ENCODE measurements at places on chromosomes 12 and 14. TPM values are rescaled to one million over a fixed set of nuclear protein-coding genes. Genes with fewer than 3 reads are reported as not detected.

DNA sequence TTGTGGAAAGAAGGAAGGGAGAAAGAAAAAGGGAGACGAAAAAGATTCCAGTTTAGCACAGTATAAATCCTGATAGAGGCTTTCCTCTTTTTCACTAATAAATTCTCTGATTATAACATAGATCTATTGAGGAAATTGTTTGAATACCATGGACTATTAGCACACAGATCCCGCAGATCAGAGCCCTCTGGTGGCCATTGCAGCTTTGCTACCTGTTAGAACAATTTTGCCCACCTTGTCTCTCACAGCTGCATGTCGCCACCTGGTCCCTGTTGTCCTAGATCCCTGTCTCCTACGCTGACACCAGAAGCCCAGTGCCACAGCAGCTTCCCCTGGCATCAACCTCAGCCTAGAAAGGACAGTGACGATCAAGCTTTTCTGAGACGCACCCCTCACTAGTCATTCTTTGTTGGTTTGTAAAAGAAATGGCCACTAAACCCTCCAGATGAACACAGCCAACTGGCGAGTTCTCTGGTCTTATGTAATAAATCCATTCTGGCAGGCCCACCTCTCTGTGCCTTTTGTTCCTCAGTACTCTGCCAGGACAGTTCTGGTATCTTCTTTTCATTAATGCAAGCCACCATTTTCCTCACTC is 9.9 kb downstream of the GPHB5 start:
- DNase-seq: peak; percentile 63

GRCh38 chr14:81033698-81034240 is 78.3 kb downstream of the TSHR start:
- DNase-seq: no peak

DNA sequence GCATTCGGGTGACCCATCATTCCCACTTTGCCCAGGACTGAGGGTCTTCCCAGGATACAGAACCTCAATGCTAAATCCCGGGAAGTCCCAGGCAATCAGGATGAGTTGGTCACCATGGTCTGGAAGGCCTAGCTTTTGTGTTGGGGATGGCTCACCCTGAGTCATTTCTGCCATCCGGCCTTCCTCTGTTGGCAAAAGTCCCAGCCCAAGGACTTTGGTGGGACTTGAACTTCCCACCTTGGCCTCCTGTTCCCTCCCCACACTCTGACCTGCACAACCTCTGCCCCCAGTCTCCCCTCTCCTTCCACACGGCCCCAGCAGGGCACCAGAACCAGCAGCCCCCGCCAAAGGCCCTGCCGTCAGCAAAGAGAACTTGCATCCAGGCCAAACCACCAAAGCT is 24.6 kb upstream of the NCOR2 start:
- no peak for DNase-seq

DNA sequence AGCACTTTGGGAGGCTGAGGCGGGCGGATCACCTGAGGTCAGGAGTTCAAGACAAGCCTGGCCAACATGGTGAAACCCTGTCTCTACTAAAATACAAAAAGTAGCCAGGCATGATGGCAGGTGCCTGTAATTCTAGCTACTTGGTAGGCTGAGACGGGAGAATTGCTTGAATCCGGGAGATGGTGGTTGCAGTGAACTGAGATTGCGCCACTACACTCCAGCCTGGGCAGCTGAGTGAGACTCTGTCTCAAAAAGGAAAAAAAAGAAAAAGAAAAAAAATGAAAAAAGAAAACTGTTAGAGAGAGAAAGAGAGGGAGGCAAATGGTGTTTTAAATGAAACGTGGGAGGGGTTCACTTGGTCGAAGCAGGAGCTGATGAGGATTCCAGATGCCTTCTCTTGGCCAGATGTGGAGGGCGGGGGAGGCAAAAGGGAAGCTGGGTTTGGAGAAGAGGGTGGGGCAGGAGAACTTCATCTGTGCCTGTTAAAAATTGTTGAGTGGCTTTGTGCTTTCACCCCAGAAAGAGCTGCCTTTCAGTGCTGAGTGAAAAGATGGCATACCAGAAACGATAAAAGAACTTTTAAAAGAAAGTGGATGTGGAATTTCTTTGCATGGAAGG is 1.1 kb downstream of the EMP1 start:
- DNase-seq: no peak

DNA sequence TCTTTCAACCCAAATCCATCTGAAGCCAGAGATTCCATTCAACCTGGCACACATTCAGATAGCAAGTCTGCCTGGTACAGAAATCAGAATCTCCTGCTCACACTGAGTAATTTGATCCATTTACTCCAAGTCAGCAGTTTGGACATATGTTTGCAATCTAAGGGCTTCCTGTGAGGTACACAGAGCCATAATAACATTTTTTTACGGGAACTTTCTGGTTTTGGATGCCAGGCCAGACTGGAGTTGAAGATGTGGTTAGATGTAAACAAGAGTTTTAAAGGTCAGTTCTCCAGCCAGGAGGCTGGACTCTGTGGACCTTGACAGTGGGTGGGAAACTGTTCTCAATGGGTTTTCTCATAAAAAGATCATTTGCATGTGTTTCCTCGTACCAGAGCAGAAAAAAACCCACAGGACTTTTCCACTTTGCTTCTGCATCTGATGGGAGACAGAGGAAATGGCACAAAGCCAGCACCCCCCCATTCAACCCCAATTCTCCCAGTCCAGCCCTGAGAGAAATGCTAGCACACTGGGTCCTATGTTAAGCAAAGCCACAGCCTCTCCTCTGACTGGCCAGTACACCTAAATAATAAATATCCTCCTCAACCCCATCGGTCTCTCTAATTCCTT is 17.7 kb upstream of the TSPAN11 start:
- no peak for DNase-seq

DNA sequence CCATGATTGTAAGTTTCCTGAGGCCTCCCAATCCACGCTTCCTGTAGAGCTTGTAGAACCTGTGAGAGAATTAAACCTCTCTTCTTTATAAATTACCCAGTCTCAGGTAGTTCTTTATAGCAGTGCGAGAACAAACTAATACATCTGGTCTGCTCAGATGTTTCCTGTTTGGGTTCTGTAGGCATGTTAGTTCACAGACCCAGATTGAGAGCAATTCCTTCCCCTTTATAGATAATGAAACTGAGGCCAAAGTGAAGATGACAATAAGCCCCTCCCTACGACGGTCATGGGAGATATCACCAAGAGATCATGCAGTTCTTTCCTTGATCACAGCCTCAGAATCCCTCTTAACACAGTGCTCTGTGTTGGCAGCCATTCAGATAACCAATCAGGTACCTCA is 76.5 kb upstream of the CLMN start:
- no peak for DNase-seq

Gene ACSM4
- not detected for total RNA-seq

Gene KRT74
- not detected for total RNA-seq

Gene PTCSC3
- total RNA-seq: not detected

Data from neural progenitor cell (in vitro differentiated cells).